Stimulated activated CD8-positive, alpha-beta memory T cell treated with anti-CD3 and anti-CD28 coated beads, Interleukin-15, amount 100 ng/mL, for 1 hour (primary cell): ENCODE measurements at places on chromosomes 6 and 20.

- DNase-seq: no peak
These were observed 1.0 kb downstream of the OOEP start for GRCh38 chr6:73368675-73369074.

- no peak for DNase-seq
These were observed 56.4 kb downstream of the RIOK1 start for GRCh38 chr6:7445885-7446461.

DNA sequence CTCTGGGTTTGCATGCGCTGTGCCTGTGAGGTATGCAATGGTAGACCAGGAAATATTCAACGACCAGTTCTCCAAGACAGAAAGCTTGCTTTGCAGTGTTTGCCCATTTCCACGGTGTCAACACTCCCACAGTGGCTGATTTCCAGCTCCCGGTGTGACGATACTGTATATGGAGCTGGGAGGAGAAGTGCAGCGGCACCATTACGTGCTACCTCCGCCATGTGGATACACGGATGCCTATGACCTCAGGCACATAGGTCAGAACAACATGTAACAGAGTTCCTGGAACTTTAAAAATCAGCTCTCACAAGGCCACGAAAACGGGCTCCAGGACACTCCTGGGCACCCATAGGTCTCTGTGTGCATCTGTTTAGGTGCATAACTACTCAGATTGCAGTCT is 51.1 kb downstream of the NFATC2 start:
- no peak for DNase-seq

- no peak for DNase-seq
These were observed 30.5 kb upstream of the LYRM2 start for GRCh38 chr6:89669002-89669401.

DNA sequence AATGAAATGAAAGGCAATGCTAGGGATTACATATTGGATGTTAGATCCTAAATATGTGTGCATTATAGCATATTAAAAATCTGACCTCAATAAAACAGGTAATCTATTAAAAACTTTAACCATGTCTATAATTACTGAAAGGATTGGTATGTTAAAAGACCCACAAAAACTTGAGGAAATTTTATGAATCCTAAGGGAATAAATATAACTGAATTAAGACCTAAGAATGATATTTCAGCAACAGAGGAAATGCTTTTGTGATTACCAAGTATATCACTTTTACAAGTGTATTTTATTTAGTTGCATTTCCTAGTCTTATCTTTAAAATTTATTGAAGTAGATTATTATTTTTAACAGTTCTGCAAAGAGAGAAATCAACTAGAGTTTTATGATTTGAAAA is 571.5 kb downstream of the HDGFL1 start:
- no peak for DNase-seq

DNA sequence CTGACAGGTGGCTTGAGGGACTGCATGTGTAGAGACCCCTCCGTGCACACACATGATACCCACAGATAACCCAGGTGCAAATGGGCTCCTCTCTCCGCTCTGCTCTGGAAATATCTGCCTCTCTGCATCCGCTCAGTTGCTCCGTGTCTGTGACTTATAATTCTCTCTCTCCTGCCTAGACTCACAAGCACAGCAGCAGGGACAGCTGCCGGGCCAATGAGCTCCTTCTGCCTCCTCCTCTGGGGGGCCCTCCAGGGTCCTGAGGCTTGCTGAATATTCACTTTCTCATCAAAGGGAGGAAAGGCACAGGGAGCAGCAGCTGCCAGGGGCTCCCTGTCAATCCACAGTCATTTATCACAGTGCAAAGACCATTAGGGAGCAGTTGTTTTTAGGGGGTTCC is 24.1 kb downstream of the LRFN2 start:
- DNase-seq: no peak

DNA sequence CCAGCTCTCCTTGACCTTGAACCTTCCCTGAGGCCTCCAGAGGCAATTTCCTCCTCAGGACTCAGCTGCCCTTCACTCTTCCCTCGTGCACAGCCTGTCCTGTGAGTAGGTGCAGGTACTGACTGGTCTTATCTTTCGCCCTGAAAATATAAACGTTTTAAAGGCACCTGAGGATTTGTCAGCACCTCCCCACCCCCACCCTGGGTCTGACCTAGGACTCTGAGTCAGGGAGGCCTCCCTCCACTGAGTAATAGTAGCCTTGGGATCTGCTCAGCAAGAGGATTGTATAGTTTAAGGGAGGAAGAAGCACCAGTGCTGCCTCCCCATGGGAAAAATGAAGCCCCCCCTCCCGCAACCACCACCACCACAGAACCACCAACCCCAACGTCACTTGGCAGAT is 54.6 kb downstream of the PPARD start:
- no peak for DNase-seq

DNA sequence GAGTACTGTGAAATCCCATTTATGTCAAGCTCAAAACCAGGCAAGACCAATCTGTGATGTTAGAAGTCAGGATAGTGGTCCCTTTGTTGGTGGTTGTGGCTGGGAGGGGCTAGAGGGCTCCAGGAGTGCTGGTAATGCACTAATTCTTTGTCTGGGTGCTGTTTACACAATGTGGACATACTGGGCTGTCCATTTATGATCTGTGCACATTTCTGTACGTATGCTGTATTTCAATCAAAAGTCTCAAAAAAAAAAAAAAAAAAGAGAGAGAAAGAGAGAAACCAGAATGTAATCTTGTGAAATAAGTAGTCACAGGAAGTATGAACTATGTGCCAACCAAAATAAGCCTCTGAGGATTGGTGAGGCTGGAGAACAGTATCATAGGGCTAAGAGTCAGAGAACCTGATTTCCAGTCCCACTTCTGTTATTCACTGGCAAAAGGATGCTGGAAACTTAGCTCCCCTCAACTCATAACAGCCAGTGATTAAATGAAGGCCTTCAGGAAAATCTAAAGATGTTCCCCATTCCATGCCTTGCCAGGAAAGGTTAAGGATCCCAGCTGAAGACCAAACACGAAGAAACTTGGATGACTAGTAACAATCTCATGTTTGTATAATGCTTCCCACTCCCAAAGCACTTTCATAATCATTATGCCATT is 19.6 kb upstream of the TRAM2 start:
- DNase-seq: no peak

DNA sequence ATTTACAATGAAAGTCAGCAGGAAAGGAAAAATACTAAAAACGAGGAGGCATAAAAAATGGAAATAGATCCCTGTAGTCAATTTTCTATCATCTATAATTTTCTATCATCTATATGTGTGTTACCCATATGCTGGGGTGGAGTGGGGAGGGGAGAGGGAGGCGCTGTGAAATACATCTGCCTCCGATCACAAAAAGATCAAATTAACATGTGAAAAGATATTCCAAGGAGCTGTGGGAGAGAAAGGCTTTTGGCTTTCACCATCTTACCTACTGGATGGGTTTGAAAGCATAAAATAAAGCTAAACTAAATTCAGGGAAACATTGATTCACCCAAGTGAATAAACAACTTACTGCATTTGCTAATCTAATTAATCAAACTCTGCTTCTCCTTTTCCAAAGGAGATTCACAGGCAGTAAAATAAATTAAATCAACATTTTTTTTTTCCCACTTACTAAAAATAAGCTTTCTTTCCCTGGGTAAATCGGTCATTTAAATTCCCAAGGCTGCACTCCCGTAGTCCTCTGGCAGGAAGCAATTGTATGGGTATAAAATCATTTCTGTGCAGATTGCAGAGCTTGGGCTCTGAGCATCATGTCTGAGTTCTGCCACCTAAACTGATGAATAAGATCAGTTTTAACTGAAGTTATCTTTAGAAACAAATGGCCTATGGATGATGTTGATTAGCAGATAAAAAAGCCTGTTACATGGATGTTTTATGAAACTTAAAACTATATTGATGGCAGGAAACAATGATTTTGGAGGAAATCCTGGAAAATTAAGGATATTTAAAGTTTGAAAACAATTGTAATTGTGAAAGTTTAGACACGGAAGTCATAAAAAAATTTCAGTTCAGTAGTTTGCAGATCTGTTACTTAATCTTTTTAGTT is 147.9 kb downstream of the SOX4 start:
- no peak for DNase-seq

GRCh38 chr6:14656078-14656521 is 538.5 kb downstream of the CD83 start:
- no peak for DNase-seq

GRCh38 chr6:167157863-167158262 is at the start of gene GPR31:
Gene GPR31 (minus strand): TSS chr6:167157980. CDS start chr6:167157831, 149 bp downstream.
- DNase-seq: no peak

DNA sequence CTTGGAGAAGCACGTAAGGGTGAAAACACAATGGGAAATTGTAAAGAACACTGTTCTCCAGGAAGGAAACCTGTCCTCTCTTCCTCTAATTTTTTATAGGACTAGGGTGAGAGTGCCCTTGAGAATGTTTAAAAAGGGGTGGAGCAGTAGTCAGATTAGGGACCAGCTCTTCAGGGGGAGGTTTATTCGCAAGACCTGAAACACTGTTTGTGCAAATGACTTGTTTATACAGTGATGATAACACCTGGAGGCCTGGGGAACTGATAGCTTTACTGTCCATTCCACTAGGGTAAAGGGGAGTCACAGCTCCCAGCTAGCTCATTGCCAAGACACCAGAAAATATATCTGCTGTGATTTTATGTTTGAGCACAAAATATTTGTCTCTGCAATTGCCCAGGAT is 8.1 kb upstream of the FUT9 start:
- DNase-seq: no peak

GRCh38 chr6:41531591-41532582 is 14.3 kb upstream of the FOXP4 start:
- DNase-seq: no peak

DNA sequence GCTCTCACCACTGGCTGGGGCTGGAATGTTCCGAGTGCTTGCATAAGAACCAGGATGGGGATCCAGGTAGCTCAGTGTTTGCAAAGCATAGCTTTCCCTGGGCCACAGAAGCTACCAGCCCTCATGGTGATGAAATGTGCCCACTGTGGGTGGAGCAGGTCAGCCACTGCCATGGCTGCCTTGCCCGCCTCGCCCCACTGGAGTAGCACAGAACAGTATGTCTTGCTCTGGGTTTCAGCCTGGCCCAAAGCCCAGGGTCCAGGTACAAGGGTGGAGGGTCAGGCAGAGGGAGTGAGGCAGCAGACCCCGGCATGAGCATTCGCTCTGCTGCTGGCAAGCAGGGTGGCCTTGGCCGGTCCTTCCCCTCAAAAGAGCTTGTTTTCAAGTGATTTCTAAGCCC is 34.7 kb downstream of the KCNK17 start:
- no peak for DNase-seq

DNA sequence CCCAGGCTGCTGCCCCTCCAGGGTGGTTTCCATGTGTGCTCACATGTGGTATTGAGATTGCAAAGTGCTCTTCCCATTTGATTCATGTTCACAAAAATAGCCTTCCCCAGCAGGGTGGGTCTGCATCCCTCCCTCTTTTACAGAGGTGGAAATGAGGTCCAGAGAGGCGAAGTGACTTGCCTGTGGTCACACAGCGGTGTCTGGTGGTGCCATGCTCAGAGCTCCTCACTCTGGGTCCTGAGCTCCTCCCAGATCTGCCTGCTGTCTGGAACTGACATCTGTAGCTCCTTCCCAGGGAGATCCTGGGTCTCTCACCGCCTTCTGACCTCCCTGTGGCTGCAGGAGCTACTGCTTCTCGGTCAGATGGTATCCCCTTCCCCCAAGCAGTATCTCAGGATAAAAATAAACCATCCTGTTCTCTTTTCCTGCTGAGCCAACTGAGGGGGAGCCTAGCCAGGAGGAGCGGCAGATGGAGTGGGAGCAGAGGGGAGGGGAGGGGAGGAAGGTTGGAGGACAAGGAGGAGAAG is 11.9 kb downstream of the CD40 start:
- DNase-seq: no peak

GRCh38 chr6:30554962-30555815 is 1.1 kb downstream of the GNL1 start:
- DNase-seq: no peak

DNA sequence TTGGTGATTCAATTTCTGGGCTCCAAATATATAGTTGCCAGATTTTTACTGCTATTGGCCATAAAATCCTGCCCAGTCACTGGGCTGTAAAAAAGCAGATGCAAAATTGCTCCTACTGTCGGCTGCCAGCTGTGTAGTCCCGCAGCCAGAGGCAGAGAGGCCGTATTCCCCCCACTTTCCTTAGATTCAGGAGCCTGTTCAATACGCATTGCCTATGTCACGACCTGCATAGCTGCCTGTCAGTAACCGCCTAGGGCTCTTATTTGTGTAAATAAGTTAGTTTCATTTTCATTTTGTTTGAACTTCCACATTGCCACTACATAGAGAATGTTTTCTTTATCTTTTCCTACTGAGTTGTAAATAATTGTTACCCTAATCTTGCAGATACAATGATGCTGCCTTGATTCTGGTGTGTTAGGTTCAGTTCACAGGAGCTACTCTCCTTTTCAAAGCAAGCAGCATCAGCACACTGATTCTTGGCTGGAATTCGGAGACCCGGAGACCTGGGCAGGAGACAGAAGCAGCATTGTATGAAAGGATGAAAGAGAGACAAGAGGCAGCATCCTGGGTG is 46.0 kb upstream of the UST start:
- DNase-seq: no peak

GRCh38 chr20:60957621-60958020 is 294.4 kb upstream of the CDH4 start:
- DNase-seq: no peak

GRCh38 chr20:41222296-41222695 is 85.0 kb downstream of the PLCG1 start:
- DNase-seq: no peak

DNA sequence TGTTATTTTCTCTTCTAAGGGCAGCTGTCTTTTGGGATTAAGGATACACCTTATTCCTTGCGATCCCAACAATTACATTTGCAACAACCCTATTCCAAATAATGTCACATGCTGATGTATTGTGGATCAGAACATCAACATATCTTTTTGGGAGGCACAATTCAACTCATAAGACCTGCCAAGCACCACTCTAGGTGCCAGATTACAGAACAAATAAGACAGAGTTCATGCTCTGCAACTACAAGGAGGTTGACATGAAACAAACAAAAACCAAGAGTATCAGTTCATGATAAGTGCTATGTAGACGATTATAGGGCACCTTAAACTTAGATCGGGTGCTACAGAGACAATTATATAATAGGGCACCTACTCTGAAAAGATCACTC is 203.2 kb upstream of the SGK1 start:
- DNase-seq: no peak

GRCh38 chr6:158819213-158819976 is at the start of gene EZR:
Gene EZR (minus strand): TSS chr6:158819368. CDS start chr6:158818093, 1,275 bp downstream.
- DNase-seq: peak; percentile 60

DNA sequence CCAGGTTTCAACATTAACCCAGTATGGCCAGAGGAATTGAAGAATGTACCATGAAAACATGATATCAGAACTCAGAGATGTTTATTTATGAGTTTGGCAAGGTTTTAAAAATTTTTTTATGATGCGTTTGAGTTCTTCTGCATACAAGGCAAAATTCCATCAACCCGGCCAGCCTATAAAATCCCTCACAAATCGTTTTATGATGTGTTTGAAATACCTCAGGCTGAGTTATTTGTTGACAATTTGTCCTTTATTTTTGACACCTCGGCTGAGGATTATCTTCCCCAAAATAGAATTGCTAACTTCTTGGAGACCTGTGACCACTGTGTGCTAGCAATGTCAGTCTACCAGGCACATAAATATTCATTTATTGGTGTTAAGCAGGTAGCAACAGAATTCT is 91.9 kb upstream of the SLC24A3 start:
- DNase-seq: no peak
